Activated CD8-positive, alpha-beta memory T cell treated with anti-CD3 and anti-CD28 coated beads, Interleukin-2, amount 10 ng/mL, durations not matched to agents 7 days and 5 days (primary cell): ENCODE measurements at places on chromosomes 13 and 19.
A peak's percentile ranks its signal among the peaks of the same experiment; 100 is the strongest.

DNA sequence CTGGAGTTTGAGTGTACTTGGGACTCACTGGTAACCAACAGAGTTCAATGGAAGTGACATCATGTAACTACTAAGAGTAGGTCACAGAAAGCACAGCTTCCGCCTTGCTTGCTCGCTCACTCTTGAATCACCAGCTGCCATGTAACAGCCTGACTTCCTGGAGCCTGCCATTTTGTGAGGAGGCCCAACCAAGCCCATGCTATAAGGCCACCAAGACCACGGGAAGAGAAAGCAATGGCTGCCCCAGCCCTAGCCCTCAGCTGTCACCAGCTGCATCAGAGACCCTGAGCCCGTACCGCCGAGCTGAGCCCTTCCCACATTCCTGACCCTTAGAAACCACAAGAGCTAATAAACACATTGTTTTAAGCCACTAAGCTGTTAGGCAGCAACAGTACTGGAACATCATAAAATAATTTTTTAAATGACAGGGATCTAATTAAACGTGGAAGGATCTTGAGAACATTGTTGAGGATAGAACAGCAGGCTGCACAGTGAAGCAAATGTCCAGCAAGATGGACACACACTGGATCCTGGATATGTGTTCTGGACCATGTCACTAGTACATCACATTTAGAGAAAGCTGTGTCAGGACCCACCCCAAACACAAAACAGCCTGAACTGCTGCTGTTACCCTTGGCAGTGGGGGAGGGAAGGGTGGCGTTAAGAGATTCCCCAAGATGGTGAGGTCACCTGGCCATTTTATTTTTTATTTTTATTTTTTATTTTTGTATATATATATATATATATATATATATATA is 21.7 kb upstream of the LDLR start:
- DNase-seq, result no peak

- no peak for DNase-seq
These were observed 79.6 kb downstream of the DACH1 start for GRCh38 chr13:71787414-71787813.

- DNase-seq, result no peak
These were observed 179.0 kb downstream of the LACC1 start for GRCh38 chr13:44058624-44059215.

DNA sequence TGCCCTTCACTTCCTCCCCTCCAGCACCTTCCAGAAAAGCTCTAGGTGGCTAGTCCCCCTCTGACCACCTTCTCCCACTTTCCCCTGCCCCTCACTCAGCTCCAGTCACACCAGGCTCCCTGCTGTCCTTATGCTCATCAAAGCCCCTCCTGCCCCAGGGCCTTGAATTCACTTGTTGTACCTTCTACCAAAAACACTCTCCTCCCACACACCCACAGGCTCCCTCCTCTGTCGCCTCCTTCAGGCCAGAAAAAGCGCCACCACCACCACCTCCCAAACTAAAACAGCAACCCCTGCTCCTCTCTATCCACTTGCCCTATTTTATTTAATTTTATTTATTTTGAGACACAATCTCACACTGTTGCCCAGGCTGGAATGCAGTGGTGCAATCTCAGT is 4.8 kb upstream of the CEACAM16 start:
- DNase-seq, result no peak

DNA sequence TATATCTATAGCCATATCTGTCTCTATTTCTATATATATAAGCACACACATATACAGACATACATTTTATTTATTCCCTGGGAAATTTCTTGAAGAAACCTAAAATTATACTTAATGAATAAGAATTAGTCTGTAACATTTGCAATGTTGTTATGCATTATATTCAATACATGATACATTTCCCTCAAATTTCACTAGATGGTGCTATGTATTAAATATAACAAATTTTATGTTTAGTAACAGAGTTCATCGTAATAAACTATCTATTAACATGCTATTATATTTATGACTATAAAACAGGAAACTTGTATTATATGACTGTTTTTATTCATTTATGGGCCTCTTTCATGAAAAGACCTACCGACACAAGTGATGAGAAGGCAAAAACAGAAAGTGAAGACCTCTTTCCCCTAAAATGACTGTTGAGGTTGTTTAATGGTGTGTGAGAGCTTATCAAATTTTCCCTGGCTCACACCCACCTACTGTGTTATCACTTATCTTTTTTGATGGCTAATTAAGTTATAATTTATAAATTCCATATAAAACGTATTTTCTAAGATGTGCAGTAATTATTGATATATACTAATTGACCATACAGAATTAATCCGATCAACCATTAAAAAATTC is 881.9 kb downstream of the SLITRK6 start:
- DNase-seq, result no peak

- no peak for DNase-seq
These were observed 163.6 kb downstream of the FGF9 start for GRCh38 chr13:21834521-21834920.

DNA sequence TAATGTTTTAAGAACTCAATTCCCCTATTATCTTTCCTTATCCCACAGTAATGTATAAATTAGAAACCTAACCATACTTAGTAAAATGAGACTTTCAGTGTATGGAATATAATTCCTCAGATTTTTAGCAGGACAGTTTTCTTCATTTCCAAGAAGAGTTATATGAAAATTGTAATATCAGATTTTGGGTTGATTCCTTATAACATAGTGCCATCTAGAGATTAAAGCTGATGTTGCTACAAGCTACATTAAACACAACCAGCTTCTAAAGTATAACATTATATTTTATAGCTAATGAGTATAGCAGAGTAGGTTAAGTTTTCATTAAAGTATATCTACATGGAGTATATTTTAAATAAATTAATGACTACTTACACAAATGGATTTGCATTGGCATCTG is 99.7 kb upstream of the MIR17HG start:
- DNase-seq, result no peak

- peak; percentile 60 for DNase-seq
These were observed 48.6 kb upstream of the GTF3A start for GRCh38 chr13:27375686-27376326.

GRCh38 chr19:5138606-5139582 is 170.0 kb downstream of the KDM4B start:
- DNase-seq, result peak; percentile 96

DNA sequence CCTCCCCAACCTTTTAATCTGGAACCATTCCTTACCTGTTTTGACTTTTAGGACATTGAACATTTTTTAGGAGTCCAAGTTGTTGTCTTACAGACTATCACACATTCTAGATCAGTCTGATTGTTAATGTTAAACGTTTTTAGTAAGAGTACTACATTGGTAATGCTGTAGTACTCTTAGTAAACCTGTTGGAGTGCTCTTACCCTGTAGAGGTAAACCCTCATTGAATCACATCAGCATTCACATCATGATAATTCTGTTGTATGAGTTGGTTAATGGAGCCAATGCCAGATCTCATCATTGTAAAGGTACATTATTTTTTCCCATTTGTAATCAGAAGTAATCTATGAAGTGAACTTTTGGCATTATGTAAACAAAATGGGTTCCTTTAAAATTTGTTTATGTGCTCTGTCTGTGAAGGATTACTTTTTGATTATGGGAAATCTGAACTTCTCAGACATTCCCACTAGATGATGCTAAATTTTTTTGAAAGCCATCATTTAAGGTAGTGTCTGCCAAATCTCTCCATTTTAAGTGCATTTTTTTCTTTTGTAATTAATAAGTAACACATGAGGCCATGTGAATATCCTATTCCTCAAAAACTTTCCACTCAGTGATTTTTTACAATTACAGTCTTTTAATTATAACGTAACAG is 55.2 kb downstream of the VWA8 start:
- DNase-seq, result no peak

DNA sequence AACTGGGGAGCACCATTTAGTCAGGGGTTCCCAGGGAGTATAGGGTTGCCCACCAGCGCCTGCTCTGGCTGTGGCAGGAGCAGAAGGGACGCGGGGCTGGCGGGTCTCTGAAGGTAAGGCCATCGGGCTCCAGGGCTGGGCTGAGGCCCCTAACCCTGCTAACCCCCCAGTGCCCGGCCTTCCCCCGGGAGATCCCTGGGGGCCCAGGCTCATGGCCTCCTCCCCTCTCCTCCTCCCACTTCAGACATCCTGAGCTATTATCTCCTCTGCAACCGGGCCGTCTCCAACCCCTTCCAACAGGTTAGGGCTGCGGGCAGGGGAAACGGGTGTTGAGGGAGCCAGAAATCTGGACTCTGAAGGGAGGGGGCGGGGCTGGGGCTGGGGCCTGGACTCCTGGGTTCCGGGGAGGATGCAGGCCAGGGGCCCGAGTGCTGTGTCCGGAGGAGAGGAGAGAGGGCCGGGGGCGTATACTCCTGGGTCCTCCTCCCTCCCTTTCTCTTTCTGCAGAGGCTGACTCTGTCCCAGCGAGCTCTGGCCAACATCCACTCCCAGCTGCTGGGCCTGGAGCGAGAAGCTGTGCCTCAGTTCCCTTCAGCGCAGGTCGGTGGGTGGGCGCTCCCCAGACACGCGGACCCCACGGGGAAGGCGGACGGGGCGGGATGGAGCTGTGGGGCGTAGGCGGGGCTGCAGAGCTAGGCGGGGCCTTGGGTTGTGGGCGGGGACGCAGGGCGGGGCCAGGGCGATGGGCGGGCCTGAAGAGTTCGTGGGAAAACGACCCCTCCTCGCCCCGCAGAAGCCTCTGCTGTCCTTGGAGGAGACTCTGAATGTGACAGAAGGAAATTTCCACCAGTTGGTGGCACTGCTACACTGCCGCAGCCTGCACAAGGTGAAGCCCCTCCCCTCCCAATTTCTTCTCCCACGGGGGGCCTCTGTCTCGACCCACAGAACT is 15.3 kb downstream of the TTYH1 start:
- DNase-seq, result no peak

- no peak for DNase-seq
These were observed 221.9 kb downstream of the LIG4 start for GRCh38 chr13:107993239-107993949.

DNA sequence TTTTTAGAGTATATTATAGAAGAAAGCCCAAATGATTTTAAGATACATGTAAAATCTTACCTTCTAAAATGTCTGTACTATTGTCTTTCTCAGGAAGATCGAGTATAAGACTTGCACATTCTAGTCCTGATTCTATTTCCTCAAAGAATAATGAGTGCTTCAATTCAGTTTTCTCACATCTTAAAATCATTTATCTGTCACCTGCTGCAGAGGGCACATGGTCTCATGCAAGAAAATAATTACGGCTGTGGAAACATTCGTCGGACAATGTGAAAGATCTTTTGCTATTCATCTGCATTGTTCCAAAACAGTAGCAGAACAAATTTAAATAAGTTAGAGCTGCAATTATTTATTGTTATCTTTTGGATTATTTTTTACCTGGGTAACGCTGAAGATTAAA is 1403.5 kb downstream of the PCDH9 start:
- no peak for DNase-seq
